ENCODE measurements at places on chromosomes 1 and 21.

GRCh38 chr1:33516891-33517567, 44.6 kb downstream of the ZSCAN20 start:
- no peak for DNase-seq

GRCh38 chr1:229043115-229043514, 227.8 kb upstream of the RAB4A start:
- no peak for DNase-seq

DNA sequence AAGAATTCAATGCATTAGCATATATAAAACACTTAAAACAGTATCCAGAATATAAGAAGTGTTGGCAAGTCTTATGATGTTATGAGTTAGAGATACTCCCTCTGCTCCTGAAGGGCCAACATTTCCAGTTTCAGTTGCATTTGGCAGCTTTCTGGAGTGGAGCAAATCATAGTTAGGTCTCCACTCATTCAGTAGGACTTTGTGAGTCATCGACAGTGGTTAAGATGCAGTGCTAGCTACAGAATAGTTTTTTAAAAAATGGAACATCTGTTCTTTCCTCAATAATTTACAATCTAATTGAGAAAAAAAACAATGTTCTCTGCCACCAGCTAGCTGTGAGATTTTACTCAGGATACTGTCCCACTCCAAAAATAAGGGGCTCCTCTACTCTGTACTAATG, 389.1 kb downstream of the HLX start:
- DNase-seq: no peak

- DNase-seq: peak; percentile 87
Observed at GRCh38 chr1:161038523-161039153, at the start of gene TSTD1. TSS of gene TSTD1 (minus strand) at chr1:161038964. CDS start at chr1:161038889, 75 bp downstream.

DNA sequence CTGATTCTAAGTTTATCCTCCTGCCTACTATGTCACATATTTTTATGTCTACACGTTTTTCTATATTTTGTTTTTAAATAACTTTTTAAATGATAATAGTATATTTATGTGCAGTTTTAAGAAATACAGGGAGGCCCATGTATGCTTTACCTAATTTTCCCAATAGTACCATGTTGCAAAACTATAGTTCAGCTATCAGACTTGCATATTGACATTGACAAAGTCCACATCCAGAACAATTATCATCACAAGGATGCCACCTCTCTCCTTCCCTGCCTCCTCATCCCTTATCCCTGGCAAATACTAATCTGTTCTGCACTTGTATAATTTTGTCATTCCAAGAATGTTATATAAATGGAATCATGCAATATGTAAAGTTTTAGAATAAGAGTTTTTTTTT, 90.9 kb downstream of the CRB1 start:
- no peak for DNase-seq

- DNase-seq: peak; percentile 1
Observed at GRCh38 chr1:55640708-55641473, 425.7 kb upstream of the USP24 start.

DNA sequence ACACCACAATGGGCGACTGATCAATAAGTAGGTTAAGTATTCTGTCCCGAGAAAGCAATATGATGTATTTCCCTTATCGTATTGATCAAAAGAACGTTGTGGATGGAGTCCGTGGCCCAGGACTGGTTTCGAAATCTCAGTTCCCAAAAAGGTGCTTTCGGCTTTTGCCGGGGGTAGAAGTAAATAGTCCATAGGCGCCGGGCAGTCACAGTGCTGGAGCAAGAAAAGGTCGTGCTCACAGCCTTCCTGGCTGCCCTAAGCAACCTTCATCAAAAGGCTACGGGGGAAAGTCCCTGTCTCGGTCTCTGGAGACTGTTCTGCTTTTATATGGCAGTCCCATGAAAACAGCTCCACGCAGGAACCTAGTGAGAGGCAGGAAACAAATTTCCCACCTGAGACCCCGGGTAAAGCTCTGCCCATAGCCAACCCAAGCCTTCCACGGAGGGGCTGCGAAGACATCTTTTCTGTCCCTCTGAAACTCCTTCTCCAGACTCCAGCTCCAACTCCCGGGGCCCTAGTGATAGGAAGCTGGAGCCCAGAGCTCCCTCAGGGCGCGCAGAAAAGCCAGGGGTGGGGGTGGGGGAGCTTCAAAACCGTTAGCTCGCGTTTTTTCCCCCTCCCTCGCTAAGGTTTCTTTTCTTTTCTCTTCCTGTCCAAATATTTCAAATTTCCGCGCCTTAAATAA, 7.0 kb downstream of the CDKN2C start:
- no peak for DNase-seq

DNA sequence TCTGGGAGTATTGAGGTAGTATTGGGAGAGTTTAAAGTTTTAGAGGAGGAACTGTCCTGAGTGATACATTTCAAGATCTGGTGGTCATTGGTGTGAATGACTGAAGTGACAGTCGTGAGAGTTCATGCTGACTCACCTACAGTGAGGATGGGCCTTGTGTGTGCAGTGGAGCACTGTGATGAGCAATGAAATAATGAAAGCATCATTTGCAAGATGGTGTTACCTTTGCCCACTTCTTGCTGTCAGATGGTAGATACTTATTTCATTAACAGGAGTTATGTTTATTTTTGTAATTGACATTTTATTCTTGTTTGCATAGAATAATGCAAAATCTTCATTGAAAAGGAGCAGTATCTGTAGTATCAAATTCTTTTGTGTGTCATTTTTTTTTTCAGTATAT, 29.0 kb downstream of the POU2F1 start:
- no peak for DNase-seq

DNA sequence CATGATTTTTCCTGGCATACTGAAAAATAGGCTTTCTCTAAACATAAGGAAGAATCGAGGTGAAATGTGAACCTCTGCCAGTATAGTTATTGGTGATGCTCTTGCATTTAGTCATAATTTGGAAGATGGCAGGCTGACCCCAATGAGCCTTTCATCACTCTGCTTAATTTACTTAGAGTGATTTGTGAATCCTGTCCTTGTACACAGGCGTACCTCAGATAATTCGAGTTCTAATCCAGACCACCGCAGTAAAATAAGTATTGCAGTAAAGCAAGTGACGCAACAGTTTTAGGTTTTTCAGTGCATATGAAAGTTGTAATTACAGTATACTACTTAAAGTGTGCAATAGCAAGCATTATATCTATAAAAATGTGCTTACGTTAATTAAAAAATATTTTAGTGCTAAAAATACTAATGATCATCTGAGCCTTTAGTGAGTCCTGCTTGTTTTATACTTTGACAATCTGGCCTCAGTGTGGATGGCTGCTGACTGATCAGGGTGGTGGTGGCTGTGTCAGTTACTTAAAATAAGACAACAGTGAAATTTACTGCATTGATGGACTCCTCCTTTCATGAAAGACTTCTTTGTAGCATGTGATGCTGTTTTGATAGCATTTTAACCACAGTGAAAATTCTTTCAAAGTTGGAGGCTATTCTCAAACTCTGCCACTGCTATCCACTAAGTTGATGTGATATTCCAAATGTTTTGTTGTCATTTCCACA, 1.7 kb downstream of the PKNOX1 start:
- no peak for DNase-seq

DNA sequence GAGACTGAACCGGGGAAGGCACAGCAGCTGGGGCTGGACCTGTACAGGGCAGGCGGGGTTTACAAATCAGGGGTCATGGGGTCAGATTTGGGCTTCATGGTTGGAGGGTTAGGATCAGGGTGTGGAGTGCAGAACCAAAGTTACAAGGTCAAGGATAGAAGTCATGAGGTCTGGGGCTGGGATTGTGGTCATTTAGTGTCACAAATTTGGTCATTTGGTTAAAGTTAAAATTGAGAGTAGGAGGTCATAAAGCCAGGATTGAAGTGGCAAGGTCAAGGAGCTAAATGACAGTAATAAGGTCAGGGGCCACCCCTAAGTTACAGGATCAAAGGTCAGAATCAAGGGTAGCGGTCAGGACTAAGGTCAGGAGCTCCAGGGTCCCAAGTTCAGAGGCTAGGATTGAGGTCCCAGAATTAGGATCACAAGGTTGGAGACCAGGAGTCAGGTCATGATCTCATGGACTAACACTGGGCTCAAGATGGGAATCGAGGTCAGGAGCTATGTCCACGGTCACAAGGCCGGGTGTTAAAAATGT, 20.4 kb downstream of the SERINC2 start:
- no peak for DNase-seq

- DNase-seq: no peak
Observed at GRCh38 chr1:144101397-144102045, 129.7 kb upstream of the FAM72C start.

Data from stimulated activated naive CD4-positive, alpha-beta T cell treated with Interleukin-2 at 50 U/mL for 16 hours (primary cell).